ENCODE measurements at places on chromosomes 4 and X. TPM values are rescaled to one million over a fixed set of nuclear protein-coding genes. Genes with fewer than 3 reads are reported as not detected.

The REST gene
- total RNA-seq: 46.0 TPM

- DNase-seq: no peak
- H3K4me1 ChIP-seq: peaks cover 14% of the 10 kb centered on the region
- H3K36me3 ChIP-seq: no peaks in the 10 kb centered on the region
- H3K27ac ChIP-seq: no peak overlapping the region
Observed at GRCh38 chr4:113384600-113384999, 335.1 kb downstream of the ANK2 start.

DNA sequence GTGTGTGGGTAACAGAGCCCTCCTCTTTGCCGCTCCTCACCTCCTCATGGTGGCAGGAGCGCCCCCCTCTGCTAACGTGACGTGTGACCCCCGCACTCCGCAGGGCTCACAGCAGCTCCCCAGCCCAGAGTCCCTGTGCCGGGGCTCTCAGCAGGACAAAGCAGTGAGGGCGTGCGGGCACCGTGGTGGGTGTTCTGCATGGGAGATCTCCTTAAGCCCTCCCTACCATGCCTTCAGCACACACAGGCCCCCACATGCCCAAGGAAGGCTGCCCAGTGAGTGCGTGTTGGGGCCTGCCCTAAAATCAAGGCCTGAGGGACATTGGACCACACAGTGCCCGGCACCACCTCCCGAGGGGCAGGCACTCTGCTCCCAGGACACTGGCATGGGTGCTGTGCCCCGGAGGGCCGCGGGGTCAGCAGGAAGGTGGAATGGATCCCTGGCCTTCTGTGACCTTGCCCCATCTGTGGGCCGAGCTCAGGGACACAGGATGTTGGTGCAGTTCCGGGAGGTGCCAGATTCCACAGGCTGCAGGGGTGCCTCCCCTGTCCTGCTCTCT is 10.1 kb downstream of the PSAPL1 start:
- no peak for DNase-seq
- no peak overlapping the region for H3K4me3 ChIP-seq
- no peaks in the 10 kb centered on the region for H3K27me3 ChIP-seq
- H3K4me1 ChIP-seq: peaks cover 19% of the 10 kb centered on the region

DNA sequence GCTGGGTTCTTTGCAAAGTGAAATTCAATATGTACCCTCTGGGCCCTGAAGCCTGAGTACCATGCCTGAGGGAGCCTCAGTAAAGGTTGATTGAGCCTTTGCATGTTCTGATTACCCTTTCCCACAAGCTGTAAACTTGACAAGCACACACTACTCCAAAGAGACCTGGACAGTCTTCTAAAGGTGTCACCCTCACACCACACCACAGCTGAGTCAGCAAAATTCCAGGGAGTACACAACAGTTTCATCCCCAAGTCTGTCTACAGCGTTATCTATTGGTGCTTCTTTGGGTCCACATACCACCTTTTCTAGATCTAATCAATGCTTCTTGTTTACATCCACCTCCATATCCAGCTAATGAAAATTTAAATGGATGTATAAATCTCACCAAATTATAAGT is 180.8 kb downstream of the AMELX start:
- no peaks in the 10 kb centered on the region for H3K27me3 ChIP-seq
- peaks cover 9% of the 10 kb centered on the region for H3K4me1 ChIP-seq
- no peaks in the 10 kb centered on the region for H3K36me3 ChIP-seq

- no peak overlapping the region for H3K27ac ChIP-seq
- H3K36me3 ChIP-seq: no peaks in the 10 kb centered on the region
- H3K4me3 ChIP-seq: no peak overlapping the region
- H3K4me1 ChIP-seq: no peaks in the 10 kb centered on the region
Observed at GRCh38 chrX:30831082-30831481, 58.0 kb downstream of the TAB3 start.

GRCh38 chrX:138648568-138648967 is 62.9 kb downstream of the FGF13 start:
- no peaks in the 10 kb centered on the region for H3K36me3 ChIP-seq
- no peak for DNase-seq
- H3K4me3 ChIP-seq: no peak overlapping the region
- H3K27ac ChIP-seq: no peak overlapping the region

DNA sequence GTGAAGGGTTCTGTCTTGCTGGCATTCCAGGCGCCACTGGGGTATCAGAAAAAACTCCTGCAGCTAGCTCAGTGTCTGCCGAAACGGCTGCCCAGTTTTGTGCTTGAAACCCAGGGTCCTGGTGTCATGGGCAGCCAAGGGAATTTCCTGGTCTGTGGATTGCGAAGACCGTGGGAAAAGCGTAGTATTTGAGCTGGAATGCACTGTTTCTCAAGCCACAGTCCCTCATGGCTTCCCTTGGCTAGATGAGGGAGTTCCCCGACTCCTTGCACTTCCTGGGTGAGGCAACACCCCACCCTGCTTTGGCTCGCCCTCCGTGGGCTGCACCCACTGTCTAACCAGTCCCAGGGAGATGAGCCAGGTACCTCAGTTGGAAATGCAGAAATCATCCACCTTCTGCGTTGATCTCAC is 40.1 kb downstream of the NOP14 start:
- peaks cover 29% of the 10 kb centered on the region for H3K36me3 ChIP-seq
- no peaks in the 10 kb centered on the region for H3K27me3 ChIP-seq
- no peak for DNase-seq
- peaks cover 12% of the 10 kb centered on the region for H3K4me1 ChIP-seq
- H3K4me3 ChIP-seq: no peak overlapping the region

- H3K4me3 ChIP-seq: no peak overlapping the region
- H3K4me1 ChIP-seq: peaks cover 2% of the 10 kb centered on the region
Observed at GRCh38 chr4:92270908-92271307, 32.9 kb upstream of the GRID2 start.

GRCh38 chr4:99934891-99935290 is 11.5 kb downstream of the DNAJB14 start:
- no peaks in the 10 kb centered on the region for H3K27me3 ChIP-seq
- no peak overlapping the region for H3K4me3 ChIP-seq
- no peak for DNase-seq
- no peak overlapping the region for H3K27ac ChIP-seq
- no peaks in the 10 kb centered on the region for H3K4me1 ChIP-seq

GRCh38 chr4:101393256-101393655 is 45.9 kb upstream of the PPP3CA start:
- H3K36me3 ChIP-seq: no peaks in the 10 kb centered on the region
- H3K4me1 ChIP-seq: no peaks in the 10 kb centered on the region
- no peaks in the 10 kb centered on the region for H3K27me3 ChIP-seq
- DNase-seq: peak; percentile 31

DNA sequence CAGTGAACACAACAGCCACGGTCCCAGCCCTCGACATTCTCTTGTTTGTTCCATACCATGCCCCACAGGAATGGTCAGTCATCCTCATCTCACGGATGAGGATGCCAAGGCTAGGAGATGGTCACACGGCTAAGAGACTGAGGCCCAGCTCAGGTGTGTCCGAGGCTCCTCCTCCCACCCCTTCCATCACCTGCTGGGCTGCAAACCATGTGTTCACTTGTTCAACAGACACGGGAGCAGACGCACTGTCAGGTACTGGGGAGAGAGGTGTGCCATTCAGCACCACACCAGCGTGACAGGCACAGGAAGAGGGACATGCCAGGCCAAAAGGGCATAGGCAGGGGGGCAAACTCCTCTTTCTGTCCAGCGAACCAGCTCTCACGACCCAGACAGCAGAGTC is 45.9 kb downstream of the ABLIM2 start:
- H3K36me3 ChIP-seq: no peaks in the 10 kb centered on the region
- DNase-seq: no peak
- peaks cover under 1% of the 10 kb centered on the region for H3K4me1 ChIP-seq
